ENCODE measurements at places on chromosomes 6 and 20. TPM values are rescaled to one million over a fixed set of nuclear protein-coding genes. Genes with fewer than 3 reads are reported as not detected.

DNA sequence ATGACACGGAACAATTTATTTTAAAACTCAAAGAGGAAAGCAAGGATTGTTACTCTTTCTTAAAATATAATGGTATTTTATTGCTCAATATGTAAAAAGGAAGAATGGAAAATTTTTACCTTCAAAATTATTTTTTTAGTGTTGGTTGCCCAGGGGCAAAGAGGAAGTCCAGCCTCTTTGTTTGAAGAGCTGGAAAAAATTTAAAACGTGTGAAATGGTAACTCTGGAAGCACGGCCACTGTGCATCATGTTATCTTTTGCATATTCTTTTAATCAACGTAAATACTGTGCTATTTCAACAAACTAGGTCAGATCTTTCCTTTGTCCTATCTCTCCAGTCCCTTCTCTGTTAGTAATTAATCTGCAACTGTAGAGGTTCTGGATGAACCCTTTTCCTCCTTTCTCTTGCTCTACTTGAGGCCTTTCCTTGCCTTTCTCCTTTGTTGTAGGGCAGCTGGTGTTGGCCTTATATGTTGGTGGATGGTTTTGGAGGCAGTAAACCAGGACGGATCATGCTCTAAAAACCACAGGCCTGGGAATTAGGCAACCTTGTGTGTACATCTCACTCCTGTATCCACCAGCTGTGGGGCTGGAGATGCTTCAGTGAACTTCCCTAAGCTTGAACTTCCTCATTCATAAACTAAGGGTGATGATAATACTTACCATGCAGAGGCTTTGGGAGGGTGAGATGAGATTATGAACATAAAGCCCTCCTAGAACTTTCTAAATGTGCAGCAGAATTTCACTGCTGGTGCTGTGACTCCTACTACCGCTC is 143.3 kb downstream of the PRL start:
- no peak for DNase-seq

- no peak for DNase-seq
Observed at GRCh38 chr6:63713332-63713731, 77.7 kb downstream of the PHF3 start.

DNA sequence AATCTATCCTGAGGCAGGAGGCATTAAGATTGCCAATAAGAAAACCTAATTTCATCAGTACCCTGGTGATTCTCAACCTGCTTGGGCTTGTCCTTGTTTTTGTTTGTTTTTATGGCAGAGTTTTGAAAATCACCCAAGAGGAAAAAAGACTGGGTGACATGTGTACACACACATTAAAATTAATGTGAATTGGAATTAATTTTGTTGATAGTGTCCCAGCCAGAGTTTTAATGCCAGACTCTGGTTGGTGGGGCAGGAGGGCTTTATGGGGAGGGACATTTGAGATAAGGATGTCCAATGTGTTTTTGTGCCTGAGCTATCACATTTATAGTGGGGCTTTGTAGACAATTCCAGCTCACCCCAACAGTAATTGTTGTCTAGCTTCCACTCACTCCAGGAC is 184.6 kb downstream of the ID4 start:
- DNase-seq = no peak

DNA sequence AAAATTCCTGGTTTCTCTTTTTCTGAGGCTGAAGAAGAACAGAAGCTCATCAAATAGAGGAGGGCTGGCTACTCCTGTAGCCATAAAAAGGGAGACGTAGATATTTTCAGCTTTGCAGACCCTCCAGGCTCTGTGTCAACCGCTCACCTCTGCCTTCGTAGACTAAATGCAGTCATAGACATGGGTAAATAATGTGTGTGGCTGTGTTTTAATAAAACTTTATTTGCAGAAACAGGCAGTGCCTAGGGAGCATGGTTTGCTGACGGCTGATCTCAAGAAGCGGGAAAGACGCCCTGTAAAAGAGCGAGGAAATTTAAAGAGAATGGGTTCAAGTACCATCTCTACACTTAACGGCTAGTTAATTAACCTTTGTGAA is 171.8 kb downstream of the BCAS1 start:
- no peak for DNase-seq

PLN gene
- total RNA-seq = 0.05 TPM

TPX2 gene
- 319 TPM for total RNA-seq

DNA sequence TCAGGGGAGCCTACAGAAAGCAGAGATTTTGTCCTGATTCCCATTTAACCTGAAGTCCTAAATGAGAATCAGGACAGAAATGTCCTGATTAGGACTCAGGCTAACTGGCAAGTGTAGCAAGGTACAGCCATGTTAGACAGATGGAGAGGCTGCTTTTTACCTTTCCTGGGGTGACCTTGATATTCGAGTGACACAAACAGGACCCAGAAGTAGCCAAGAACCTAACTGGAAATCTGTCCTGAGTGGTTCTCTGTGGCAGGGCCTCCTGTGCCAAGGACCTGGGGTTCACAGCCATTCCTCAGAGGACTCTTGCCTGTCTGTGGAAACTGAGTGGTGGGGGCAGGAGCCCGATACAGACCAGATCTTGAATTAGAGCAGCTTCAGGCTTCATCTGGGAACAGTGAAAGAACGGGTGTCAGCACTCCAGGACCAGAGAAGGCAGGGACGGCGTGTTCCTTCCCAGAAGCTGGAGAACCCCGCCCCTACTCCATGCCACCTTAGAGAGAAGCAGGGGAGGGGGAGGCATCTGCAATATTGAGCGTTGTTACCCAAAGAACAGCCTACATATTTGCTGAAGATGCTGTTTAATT is 4.3 kb upstream of the FUCA2 start:
- DNase-seq = no peak

MYCT1 gene
- 0.37 TPM for total RNA-seq

DNA sequence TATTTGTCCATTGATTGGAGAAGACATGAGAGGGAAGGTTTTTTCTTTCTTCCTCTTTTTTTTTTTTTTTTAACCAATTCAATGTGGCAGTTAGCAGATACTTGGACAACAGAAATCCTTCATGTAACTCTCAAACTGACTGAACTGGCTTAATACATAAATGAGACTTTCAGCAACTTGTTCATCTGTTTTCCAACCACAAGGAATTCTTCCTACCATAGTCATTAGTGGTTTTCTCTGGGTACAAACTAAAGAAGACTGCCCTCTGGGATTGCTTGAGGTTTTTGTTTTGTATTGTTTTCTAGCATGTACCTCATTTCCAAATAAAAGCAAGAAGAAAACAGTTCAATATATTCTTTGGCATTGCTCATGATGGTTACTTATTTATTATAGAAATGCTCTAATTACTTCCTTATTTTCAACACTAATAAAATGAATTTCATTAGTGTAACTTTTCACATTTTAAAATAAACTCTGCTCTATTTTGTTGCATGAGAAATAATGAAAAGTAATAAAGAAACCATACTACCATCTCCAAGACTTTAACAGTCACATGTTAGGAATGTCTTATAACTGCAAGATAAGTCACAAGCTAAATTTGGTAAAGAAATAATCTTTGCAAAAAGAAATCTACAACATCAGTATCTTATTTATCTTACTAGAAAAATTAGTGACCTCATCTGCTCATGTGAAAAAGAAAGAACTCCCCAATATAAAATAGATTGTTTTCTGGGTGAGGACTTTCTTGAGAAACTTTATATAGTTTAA is 52.0 kb downstream of the ME1 start:
- peak; percentile 74 for DNase-seq

- DNase-seq = no peak
Observed at GRCh38 chr6:63887002-63887751, 251.6 kb downstream of the PHF3 start.

- no peak for DNase-seq
Observed at GRCh38 chr6:34731393-34732060, 25.8 kb upstream of the SNRPC start.
